ENCODE measurements at places on chromosomes 6 and 20.

DNA sequence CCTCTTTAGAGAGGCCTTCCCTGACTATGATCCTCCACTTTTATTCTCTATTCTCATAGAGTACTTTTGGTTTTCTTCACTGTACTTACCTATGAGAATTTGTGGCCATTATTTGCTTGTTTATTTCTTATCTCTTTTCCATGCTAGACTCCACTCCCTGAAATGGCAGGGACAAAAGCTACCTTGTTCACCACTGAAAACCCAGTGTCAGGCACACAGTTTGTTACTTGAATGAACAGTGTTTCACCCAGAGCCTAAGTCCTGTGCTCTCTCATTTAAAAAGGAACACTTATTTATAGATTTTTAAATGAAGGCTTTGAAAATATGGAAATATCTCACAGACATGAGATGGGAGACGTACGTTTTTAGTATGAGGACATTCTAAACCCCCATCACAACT, 47.7 kb upstream of the ENPP5 start:
- DNase-seq = no peak

- DNase-seq = no peak
These were observed 31.3 kb downstream of the ANKRD6 start for GRCh38 chr6:89464295-89464694.

DNA sequence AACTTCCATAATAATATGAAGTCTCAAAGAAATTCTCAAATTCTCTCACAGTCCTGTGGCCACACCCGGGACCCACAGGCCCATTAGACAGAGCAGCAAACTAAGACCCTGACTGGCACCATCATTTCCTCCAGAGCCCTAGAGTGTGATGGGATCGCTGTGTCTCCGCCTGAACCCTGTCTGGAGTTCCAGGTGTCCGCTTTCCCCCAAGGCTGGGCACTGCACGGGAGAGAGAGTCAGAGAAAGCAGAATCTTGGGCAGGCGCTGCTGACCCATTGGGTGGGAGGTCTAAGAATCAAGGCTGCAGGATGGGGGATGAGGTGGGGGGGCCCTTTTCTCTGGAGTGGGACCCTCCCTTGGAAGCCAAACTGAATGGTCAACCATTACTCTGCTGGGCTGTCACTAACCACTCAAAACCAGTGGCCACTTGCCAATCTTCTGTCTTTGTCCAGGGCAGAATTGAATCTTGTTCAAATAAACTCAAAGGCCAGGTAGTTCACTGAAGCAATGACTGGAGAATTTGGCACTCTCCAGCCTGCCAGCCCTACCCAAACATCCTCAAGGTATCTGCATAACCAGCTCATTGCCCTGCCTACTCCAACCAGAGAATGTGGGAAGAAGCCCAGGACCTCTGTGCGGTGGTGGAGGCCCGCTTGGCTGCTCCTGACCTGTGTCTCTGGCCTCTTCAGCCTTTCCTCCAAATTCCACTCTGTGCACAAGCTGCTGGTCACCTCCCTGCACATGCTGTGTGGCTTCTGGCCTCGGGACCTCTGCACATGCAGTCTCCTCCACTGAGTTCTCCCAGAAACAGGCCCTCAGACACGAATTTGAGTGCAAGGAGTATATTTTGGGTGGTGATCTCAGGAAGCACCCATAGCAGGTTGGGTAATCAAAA, 141.1 kb downstream of the CEBPB start:
- DNase-seq = no peak

GRCh38 chr6:6843057-6843627, 254.6 kb downstream of the LY86 start:
- DNase-seq = no peak
